Activated T-cell treated with anti-CD3 and anti-CD28 coated beads for 24 hours (primary cell): ENCODE measurements at places on chromosomes 16 and 17.

- DNase-seq, result no peak
Measured at GRCh38 chr16:16096121-16096857, 127.0 kb downstream of the ABCC6 start.

DNA sequence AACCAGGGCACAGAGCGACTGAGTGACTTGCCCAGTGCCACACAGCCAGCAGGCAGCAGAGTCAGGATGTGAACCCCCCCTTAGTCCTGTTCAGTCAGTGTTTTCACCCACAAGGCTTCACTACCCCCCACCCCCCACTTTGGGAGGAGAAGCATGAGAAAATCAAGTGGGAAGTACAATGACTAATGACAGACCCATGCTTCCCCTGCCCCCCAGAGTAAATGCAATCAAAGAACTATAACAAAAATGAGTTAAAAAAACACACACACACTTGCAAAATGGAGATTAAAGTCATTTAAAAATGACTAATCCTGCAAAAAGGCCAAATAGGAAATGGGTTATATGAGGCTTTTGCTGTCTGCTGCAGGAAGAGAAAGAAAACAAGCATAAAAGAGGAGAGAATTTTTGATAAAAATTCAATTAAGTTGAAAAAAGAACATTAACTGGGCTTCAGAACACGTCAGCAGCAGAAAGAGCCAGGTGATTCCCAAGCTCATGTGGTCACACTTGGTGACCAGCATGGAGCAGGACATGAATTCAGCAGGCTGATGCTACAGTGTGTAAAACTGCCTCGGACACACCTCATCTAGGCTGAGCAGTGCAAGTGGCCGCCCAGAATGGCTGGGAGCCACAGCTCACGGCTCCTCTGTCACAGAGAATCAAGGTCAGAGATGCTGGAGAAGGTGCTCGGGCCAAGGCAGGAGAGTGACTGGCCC, 212.3 kb downstream of the ZNF423 start:
- DNase-seq, result no peak

DNA sequence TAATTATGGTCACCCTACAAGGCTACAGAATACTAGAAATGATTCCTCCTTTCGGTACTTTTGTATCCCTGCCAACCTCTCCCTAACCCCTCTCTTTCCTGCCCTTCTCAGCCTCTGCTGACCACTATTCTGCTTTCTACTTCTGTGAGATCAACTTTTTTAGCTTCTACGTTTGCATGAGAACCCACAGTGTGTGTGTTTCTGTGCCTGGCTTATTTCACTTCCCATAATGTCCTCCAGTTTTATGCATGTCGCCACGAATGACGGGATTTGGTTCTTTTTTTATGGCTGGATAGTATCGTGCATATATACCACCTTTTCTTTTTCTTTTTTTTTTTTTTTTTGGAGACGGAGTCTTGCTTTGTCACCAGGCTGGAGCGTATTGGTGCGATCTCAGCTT, 92.1 kb downstream of the RAP1GAP2 start:
- no peak for DNase-seq

GRCh38 chr16:35102780-35103403, 1643.5 kb downstream of the TP53TG3F start:
- DNase-seq, result no peak

DNA sequence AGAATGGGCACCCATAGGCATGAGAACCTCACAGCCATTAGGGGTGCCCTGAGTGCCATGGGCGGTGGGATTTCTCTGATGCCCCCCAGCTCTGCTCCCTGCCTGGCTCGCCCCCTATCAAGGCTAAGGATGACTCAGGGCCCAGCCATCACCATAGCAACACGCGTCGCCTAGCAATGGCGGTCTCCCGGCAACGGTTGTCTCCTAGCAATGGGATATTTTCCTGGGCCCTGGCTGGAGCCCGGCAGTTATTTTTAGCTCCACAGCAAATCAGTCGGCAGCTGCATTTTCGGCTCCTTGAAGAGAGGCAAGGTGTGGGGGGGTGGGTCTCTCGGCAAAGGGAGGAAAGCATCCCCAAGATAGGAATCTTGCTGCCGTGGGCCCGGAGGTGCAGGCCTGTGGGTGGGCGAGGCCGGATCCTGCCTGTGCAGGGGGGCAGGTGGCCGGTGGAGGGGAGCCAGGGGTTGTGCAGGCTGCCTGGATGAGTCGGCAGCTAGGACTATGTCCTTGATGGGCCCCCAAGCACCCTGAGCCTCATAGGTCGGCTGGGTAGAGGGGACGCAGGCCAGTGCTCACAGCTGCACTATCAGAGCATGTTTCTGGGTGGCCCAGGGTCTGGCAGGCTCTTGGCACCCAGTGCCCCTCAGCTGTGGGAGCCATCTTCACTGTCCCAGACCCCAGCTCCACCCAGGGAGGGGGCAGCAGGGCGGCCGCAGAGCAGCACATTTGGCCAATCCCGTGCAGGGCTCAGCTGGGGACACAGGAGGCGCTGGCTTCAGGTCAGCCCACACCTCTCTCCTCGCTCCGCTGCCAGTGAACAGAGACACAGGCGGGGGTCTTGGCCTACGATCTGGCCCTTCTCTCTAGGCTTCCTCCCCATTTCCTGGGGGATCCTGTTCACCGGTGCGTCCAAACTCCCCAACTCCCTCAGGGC, 4.2 kb upstream of the FBXL16 start:
- DNase-seq, result no peak

DNA sequence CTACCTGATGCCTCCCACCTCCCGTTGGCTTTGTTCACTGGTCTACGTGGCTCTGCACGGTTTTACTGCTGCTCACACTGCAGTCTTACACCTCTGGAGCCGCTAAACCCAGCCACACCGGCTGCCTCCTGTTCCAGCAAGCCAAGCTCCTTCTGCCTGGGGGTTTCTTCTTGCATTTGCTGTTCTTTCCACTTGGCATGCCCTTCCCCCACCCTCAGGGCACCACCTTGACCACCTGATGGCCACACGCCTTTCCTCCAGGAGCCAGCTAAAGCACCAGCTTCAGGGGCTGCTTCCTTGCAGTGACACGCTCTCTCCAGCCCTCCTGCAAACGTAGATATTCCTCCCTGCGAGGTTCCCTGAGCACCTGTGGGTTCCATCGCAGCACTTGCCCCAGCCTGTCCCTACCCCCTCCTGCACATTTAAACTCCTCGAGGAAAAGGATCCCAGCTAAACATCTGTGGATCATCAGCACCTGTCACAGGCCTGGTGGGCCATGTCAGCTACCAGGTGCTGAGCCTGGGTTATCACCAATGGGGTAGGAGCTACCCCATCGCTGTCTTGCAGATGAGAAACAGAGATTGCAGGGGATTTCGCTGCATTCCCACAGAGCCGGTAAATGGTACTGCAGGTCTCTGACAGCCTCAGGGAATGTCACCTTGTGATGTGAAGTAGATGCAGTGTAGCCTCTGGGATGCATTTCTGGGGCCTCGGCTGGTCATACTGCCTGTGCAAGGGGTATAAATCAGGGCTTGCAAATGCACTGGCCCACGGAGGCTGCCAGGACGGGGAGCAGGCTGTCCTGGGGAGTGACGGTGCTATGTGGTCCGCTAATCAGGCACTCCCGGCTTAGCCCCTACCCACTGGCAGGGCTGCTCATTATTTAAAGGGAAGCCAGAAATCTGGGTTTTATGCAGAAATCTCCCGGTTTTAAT, 285.2 kb downstream of the CPPED1 start:
- DNase-seq, result no peak

DNA sequence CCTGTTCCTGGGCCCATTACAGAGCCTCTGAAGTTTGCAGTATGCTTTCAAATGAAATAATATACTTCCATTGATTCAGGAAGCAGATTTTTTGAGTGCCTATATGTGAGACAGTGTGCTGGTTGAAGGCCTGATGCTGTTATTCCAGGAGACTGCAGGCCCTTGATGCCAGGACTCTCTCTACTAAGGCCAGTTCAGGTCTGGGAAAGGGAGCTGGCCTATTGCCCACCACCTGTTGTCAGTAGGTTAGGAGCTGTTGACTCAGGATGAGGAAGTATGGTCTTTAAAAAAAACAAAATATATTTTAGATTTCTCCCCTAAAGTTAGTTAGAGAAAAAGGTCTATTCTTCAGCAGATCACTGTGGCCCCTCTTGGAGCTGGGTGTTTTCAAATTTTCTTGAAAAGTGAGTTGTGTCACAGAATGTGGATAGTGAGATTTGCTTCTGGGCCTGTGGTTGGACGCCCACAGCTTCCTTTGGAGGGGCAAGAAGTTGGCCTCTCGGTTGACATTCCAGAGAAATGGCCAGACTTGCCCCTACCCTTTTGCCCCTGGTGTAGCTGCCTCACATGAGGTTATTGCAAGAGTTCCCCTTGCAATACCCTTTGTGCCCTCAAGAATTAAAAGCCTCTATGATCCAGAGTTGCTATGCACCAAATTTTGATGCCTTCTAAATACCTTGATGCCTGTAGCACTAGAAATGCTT, 7.9 kb downstream of the ESRP2 start:
- DNase-seq, result no peak

DNA sequence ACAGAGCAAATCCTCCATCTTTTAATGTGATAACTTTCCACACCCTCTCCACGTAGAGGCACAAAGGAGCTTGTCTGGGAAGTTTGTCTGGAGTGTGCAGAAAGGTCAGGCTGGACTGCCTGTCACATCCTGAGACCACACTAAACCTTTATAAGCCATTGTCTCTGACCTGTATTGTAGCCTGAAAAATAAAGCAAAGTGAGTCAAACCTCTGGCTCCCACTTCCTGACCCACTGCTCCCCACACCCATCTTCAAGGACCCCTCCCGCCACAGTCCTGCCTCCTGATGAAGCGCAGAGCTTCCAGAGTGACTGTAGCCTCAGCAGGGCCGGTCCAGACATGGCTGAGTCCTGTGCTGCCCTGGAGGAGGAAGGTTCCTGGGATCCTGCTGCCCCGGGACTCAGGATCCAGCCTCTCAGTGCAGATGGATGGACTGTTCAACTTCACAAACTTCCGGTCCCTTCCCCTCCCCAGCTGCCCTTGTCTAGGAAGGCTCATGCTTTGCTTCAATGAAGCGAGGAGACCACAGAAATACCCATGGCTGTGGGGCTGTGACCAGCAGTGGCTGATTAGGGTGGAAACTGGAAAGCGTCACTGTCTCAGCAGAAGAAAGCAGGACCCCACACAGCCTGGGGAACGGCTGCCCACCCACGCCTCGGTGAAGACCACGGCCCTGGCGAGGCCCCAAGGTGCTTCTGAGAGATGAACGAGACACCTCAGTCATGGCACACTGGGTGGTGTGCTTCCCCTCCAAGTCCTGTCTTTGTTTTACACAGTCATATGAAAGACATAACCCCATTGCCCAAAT, 30.9 kb upstream of the CLEC18B start:
- DNase-seq, result no peak

DNA sequence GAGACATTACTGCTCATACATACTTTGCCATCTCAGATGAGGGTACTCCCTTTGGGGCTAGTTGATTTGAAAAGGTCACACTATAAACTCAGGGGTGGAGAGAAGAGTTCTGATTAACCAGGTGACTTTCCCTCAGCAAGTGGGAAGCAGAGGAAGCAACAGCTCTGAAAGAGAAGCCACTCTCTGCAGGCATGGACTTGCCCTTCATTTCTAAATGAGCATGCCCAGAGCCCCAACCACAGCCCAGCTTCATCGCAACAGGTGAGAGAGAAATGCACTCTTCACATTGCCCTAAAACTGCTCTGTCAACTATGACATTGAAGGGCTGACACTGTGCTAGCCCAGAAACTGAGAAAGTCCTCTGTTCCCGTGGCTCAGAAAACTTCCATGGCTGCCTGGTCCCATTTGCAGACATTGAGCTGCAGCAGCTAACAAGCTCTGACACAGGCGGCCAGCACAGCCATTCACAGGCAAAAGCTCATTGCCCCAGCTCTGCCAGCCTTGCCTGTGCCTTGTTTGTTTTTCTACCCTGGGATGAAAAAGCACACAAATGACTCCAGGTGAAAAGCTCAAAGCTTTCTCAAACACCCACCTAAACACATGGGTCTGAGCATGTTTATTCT, 419.8 kb upstream of the DYNLRB2 start:
- no peak for DNase-seq

GRCh38 chr16:64138006-64138405, 983.9 kb downstream of the CDH11 start:
- no peak for DNase-seq

GRCh38 chr16:24984903-24985675, 30.1 kb downstream of the ARHGAP17 start:
- no peak for DNase-seq

GRCh38 chr16:85986931-85987749, 88.2 kb downstream of the IRF8 start:
- no peak for DNase-seq

DNA sequence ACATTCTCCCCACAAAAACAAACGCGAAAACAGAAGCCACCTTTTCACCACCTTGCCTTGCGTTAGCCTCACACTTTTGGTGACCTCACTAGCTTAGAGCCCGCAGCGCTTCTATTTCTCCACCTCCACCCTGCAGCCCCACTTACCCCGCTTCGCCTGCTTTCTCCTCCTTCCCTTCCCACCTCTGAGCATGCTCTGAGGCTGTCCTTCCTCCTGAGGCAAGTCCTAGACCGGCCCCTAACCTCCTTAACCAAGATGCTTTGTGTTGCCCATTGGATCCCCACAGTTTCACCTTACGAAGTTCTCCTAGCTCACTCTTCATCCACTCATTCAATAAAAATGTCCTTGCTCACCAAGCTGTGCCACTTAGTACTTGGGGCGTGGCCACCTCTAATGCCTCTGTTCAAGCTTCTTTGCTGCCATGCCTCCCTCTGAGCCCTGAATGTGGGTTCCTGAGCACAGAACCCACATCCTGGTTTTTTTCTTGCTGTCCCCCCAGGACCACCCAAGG, 1.3 kb downstream of the GNGT2 start:
- DNase-seq, result no peak

DNA sequence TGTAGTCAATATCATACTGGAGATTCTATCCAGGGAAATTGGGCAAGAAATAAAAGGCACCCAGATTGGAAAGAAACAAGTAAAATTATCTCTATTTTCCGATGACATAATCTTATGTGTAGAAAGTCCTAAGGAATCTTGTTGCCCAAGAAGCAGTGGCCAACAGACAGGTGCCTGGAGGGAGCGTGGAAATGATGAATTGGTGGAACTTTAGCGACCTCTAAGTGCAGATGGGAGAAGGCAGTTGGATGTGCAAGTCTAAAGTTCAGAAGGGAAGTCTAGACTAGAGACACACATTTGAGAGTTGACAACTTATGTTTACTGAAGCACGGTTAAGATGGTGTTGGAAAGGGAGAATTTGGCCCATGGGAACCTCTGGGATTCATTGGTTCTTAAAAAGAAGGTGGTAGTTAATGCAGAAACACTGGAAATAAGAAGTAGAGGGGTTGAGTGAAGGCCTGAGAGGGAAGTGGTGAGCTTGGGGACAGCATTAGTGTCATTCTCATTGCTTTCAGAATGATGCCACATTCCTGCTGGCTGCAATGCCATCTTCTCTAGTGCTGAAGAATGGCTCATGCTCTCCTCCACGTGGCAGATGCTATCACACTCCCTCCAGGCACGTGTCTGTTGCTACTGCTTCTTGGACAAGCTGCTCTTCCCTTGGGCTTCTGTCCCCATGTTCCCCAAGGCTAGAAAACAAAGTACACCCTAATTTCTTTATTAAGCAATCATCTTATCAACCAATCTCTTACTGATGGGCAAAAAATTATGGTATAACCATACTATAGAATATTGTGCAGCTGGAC, 24.0 kb downstream of the TAT start:
- no peak for DNase-seq
